ENCODE measurements at places on chromosomes 6 and 20.

DNA sequence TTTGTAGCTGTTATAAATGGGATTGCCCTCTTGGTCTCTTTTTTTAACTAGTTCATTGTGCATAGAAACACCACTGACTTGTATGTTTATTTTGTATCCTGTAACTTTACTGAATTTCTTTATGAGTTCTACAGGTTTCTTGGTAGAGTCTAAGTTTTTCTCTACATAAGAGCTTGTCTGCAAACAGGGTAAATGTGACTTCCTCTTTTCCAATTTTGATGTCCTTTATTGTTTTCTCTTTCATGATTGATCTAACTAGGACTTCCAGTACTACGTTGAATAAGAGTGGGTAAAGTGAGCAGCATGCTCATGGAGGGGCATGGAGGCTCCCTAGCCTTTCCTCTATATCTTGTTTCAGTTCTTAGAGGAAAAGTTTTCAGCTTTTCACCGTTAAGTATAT, 3.0 kb upstream of the WFDC10A start:
- no peak for DNase-seq

- DNase-seq, result no peak
Measured at GRCh38 chr6:81962198-81962597, 209.7 kb upstream of the TENT5A start.

- no peak for DNase-seq
Measured at GRCh38 chr20:5215672-5216304, 89.0 kb downstream of the CDS2 start.

- DNase-seq, result no peak
Measured at GRCh38 chr6:108841377-108841855, 6.8 kb upstream of the ARMC2 start.

- DNase-seq, result no peak
Measured at GRCh38 chr6:131696956-131697355, 4.2 kb downstream of the OR2A4 start.

- DNase-seq, result no peak
Measured at GRCh38 chr6:92147246-92147645, 1272.1 kb downstream of the EPHA7 start.

DNA sequence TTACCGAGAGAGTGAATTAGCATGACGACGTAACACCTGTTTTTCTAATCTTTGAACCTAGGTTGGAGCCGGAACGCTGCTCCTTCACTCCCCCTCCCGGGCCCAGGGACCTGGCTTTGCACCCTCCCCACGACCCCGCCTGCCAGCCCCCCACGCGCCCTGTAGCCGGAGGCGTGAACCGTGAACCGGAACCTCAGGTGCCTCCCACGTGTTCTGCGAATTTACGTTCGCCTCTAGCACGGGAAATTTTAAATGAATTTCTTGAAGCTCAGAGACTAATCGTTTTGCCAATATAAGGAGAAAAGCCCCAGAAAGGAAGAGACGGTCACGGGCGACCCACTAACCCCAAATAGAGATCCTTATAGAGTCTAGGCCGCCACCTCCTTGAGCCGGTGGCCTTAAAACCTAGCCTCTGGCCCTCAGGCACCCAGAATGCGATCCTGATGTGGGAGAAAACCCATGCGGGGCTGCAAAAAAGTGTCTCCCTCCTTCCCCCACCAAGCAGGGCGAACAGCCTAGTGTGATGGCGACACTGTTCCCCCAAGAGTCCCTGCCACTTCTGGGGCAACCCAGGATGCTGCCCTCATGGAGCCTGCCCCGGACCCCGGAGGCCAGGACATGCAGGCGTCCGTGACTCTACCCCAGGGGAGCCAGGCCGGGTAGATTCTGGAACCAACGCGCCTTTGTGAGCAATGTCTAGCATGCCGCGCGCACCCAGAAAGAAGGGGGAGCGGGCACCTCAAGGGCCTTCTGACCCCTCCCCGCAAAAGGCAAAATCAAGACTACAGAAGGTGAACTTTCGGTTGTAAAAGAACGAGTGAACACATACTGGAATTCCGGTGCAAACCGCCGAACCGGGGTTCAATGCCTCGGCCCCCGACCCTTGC, 2.7 kb upstream of the SIM1 start:
- DNase-seq, result no peak

GRCh38 chr20:3681931-3682781, at the start of gene ADAM33:
Gene ADAM33, minus strand, starts transcription at chr20:3682010. Its CDS starts 6 bp downstream, at chr20:3682004.
- DNase-seq, result no peak

DNA sequence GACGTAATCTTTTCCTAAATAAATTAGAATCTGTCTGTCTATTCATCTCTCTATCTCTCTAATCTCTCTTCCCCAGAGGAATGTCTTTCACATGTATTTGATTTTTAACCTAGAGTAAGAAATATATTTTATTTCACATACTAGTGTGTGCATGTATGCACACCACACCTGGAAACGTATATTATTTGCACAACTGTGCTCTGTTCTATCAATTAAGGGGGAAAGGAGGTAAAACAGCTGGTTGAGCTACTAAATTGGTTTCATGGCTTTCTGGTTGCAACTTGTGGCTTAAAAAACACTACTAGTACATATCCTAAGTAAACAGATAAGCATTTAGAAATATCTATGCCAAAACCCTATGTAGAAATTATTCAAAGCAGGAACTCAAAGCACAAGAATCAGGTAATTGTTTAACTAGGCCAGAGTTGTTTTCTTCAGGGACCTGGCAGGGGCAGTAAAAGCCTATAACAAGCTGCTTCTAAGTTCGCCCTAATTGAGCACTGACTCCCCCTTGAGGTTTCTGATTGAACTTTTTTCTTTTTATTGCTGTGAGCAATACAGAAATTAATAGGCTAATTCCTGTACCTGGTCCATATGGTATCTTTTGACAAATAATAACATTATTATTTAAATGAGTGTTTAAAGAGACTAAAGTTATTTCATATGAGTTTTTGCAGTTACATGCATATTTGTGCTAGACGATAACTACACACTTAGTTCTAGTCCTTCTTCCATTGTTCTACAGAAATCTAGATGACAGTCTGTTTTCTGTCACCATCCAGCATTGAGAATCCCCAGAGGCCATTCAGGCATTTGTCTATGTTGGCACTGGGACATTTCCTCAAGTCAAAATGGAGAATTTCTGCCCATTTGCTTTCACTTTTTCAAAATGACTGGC, 88.6 kb downstream of the MCHR2 start:
- no peak for DNase-seq

GRCh38 chr6:96923400-96923799, 1.1 kb upstream of the KLHL32 start:
- no peak for DNase-seq

DNA sequence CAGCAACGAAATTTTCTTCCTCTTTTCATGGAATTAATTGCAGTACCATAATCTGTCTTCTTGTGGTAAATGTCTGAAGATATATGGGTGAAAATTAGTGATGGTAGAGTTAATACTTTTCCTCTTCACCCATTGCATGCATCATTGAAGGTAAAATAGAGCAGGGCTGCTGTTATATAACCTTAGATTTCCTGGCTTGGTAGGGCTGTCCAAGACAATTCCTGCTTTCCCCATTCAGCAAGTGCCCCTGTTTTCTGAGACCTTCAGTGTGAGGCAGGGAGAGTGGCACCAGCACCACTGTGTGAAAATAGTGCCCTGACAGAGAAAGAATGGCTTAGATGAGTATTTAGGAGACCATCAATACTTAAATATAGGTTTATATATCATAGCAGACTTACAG, 202.0 kb downstream of the ZFAND3 start:
- DNase-seq, result no peak

DNA sequence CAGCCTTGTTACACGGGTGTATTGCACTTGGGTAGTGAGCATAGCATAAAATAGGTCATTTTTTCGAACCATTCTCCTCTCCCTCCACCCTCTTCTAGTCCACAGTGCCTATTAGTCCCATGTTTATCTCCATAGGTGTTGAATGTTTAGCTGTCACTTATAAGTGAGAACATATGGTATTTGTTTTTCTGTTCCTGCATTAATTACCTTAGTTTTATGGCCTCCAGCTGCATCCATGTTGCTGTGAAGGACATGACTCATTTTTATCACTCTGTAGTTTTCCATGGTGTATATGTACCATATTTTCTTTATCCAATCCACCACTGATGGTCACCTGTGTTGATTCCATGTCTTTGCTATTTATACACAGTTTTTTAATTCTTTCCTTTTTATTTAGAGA, 889.5 kb downstream of the EYS start:
- DNase-seq, result no peak
